ENCODE measurements at places on chromosomes 4 and X. TPM values are rescaled to one million over a fixed set of nuclear protein-coding genes. Genes with fewer than 3 reads are reported as not detected.

GRCh38 chrX:153440556-153441135 lies 5.2 kb downstream of the TREX2 start:
- no peak for ATAC-seq

GRCh38 chrX:147173594-147173993 lies 359.1 kb upstream of the CXorf51A start:
- no peak for ATAC-seq

DNA sequence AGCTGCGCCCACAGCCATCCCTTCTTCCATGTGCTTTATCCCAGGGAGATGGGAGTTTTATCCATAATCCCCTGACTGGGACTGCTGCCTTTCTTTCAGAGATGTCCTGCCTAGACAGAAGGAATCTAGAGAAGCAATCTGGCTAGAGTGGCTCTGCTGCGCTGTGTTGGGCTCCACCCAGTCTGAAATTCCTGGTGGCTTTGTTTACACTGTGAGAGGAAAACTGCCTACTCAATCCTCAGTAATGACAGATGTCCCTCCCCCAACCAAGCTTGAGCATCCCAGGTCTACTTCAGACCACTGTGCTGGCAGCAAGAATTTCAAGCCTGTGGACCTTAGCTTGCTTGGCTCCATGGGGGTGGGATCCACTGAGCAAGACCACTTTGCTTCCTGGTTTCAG lies 116.9 kb upstream of the AR start:
- ATAC-seq = no peak

DNA sequence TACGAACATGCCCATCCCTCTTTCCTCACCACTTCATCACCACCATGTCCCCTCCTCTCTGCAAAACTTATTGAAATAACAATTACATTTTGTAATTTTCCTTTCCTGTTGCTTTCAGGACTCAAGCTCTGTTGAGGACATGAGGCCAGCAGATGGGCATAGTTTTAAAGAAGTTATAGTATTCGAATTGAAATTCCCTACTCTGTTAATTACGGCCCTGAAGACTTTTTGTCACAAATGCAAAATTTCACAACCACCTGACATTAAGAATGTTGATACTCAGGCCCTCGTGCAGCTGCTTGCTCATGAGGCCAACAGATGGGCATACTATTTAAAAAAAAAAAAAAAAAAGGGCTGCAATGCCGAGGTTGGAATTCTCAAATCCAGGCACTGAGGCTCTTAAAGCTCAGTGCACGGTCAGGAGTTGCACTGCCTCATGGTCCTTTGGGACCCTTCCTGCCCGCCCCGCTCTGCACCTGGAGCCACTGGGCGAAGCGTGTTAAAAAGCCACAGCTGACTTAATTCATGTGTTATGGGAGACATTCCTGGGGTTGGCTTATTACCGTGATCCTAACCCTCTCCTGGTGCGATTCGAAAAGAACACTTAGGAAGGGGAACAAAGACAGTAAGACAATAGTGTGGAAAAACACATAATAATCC lies 34.2 kb upstream of the FAT1 start:
- no peak for ATAC-seq

DNA sequence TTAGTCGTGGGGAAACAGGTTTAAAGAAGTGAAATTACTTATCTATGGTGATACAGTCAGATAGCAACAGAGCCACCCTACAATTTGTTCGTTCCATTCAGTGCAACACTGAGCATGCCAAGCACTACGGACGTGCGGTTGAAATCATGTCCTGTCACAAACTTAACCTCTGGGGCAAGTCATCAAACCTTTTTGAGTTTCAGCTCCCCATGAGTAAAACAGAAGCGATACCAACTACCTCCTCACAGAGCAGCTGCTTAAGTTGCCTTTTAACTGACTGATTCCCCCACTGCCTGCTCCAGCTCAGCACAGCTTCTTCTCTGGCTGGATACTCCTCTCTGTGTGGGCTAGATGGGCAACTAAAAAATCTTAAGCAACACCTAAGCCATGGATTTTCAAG lies 36.0 kb downstream of the LHFPL1 start:
- ATAC-seq = no peak

DNA sequence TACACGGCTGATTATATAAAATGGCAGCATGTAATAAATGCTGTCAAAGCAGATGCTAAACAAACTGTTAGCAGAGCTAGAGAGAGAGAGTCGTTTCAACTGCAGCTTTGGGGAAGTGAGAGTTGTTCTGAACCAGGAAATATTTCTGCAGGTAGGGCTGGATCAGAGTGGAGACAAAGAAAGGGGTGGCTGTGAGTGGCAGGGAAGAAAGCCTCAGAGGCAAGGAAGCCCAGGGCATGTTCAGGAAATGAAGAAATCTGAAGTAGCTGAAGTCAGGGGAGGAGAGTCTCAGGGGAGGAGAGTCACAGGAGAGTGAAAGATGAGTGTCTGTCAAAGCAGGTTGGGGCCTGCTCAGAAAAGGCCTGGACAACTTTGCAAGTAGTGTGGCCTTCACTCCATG lies 48.4 kb upstream of the RPS6KA3 start:
- ATAC-seq = no peak

- ATAC-seq = no peak
Measured at GRCh38 chr4:185201977-185202962, 1.5 kb downstream of the CFAP97 start.

DNA sequence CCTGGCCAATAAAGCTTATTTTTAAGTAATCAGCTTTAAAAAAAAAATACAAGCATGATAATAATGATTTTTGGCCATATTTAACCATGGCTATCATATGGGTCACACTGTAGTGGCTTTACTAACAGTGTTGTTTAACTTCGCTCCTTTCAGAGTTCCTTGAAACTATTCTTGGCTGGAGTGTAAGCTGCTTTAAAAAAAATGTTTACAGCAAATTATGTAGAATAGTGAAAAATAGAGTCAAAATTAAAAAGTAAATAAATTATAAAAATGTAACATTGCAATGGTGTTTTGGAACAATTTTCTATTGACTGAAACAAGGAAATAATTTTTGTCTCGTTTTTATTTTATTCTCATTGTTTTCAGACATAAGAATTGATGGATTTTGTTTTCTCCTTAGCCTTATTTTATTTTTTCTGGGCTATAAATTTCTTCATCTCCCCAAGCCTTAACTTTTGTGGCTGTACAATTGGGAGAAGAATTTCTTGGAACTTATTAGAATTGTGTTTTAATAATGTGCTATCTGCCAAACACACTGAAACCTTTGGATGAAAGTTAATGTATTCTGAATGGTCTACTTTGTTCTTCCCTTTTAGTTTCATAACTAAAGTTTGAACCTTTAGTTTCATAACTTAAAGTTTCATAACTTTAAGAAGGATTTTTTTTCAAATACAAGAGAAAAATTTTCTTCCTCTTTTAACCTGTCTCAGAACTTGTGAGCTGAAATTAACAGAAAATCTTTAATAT lies 182.0 kb downstream of the ARHGAP24 start:
- no peak for ATAC-seq

DNA sequence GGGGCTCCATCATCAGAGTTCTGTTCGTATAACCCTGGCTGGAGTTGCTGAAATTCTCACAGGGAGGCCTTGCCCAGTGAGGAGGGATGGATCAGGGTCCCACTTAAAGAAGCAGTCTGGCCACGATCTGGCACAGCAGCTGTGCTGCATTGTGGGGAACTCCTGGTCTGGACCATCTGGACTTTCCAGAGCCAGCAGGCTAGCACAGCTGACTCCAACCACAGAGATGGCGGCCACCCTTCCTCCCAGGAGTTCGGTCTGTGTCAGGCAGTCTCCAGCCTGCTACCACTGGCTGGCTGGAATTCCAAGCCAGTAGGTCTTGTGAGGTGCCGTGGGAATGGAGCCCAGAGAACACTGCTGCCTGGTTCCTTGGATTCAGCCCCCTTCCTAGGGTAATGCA lies 62.0 kb downstream of the SLAIN2 start:
- ATAC-seq = no peak

DNA sequence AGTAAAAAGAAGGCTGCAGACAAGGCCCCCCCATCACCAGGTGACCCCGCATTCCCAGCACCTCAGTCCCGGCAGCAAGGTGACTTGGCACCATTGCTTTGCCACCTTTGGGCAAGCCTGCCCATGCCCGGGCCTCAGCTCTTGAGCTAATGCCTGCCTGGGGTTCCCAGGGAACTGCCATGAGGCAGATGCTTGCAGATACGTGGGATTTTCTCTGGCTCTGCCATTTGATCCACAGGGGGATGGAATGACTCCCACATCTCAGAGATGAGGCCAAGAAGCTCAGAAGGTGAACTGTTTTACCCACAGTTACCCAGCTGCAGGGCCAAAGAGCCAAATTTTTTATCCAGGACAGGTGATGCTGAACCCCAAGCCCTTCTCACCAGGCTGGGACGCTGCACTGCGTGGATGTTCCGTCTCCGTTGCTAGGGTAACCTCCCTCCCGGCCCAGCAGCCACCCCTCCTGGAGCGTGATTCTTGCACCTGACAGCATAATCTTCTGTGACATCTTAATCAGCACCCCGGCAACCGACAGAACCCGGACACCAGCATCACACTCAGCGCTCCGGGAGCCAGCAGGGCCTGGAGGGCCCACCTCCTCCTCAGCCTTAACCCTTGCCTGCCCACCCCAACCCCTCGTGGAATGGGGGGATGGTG lies 15.7 kb upstream of the MSX1 start:
- ATAC-seq = peak; percentile 93

DNA sequence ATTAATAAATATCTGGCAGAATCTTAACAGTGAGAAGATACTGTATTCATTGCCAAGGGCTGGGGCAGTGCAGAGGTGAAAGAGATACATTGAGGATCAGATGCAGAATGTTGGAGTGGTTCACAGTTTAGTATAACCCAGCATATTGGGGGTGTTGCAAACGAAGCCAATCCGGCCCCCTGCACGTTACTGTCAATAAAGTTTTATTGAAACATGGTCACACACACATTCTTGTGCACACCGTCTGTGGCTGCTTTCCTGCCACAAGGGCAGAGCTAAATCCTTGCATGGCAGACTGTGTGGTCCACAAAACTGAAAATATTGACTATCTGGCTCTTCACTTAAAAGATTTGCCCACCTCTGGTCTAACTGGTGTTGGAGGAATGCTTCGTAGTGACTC lies 119.7 kb downstream of the SHOX start:
- ATAC-seq = no peak

- peak; percentile 91 for ATAC-seq
Measured at GRCh38 chr4:119652998-119653397, 24.4 kb upstream of the PDE5A start.

GRCh38 chrX:63128509-63128908 lies 222.6 kb downstream of the SPIN4 start:
- ATAC-seq = no peak

DNA sequence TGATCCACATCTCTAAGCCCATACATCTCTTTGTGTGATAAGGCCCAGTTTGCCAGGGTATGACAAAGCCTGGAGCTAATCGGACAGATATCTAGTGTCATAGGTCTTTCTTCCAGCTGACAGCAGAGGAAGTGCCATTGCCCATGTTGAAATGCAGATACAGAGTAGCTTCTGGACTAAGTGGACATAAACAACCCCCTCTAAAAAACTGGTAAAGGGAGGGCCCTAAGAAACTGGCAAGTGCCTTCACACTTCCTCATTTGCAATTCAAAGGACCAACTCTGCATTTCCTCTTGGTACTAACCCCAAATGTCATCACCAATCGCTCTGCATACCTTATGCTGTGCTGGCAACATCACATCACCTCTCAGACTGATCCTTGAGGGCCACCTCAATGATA lies 20.8 kb downstream of the ARHGEF6 start:
- peak; percentile 83 for ATAC-seq

DNA sequence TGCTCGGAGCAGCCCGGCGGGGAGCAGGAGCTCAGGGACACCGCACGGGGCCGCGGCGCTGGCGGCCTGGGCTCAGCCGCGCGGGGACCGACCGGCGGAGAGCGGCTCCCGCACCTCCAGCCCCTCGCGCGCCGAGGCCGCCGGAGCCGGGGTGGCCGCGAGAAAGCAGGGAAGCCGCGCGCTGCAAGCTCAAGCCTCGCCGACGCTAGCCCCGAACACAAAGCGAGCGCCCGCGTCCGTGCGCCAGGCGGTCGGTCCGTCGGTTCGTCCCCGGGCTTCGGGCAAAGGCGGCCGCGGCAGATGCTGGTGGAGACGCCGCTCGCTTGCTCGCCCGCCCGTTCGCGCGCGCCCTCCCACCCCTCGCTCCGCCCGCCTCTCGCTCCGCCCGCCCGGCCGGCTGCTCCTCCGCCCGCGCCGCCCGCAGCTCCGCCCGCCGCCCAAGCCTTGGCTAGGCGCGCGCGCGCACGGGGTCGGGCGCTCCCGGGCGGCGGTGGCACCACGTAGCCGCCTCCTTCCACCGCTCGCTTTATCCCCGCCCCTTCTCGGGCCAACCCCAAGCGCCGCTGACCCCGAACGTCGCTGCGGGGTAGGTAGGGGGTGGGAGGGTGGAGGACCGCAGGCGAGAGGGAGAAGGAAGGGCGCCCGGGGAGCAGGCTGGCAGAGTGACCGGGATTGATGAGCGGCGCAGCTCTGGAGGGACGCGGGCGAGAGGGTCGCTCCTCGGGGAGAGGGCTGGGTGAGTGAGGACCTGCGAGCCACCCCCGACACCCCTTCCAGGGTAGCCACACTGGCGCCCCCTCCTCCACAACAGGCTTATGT lies at the start of gene TSPAN5:
Gene TSPAN5, minus strand, starts transcription at position 325 of the 819 bp plus-strand sequence.
- peak; percentile 83 for ATAC-seq

ADH4 gene
- total RNA-seq = 0.06 TPM

MGAT4D gene
- 0.25 TPM for total RNA-seq

NKX6-1 gene
- 60.9 TPM for total RNA-seq

SOX3 gene
- total RNA-seq = 13.3 TPM

PABPC4L gene
- total RNA-seq = 0.60 TPM

NUDT10 gene
- 6.3 TPM for total RNA-seq

All from motor neuron (in vitro differentiated cells).